ENCODE measurements at places on chromosomes 5 and 9. TPM values are rescaled to one million over a fixed set of nuclear protein-coding genes. Genes with fewer than 3 reads are reported as not detected.

GRCh38 chr5:5195128-5195918 is 55.2 kb downstream of the ADAMTS16 start:
- DNase-seq: no peak

DNA sequence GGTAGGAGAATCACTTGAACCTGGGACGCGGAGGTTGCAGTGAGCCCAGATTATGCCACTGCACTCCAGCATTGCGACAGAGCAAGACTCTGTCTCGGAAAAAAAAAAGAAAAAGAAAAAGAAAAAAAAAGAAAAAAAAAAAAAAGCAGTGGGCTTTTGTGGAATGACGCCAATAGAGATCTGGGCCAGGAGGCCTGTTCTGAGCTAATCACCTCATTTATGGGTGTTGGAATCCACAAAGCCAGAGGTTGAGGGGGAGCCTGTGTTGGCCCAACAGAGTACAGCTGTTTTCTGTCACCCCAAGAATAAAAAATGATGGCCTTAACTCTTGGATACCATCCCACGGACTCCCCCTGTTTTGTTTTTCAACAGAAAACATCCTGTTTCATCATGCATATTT is 18.5 kb downstream of the OSTF1 start:
- no peak for DNase-seq

GRCh38 chr5:146327257-146327870 is 11.3 kb upstream of the POU4F3 start:
- no peak for DNase-seq

DNA sequence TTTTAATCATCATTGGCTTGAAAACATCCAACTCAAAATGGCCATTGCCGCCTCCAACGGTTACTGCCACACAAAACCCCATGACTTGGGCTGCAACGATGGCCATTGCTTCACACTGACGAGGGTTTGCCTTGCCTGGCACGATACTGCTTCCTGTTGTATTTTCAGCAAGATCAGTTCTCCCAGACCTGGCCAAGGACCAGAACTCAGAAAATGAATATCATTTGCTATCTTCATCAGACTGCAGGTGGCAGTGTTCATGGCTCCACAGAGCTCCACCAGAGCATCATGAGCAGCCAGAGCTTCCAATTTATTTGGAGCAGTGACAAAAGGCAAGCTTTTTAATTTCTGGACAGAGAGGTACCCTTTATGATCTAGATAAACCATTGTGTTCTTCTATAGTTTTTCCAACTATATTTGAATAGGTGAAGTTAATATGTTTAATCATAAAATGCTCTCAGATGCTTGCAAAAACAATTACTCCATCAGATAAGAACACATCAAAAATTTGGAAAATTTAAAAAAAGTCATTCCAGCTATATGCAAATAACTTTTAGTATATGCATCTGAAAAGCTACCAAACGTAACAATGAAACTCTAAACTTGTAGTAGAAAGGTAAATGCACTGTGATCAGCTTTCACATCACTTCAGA is 10.4 kb downstream of the AMACR start:
- DNase-seq: peak; percentile 87

- no peak for DNase-seq
These were observed 26.1 kb upstream of the CPEB4 start for GRCh38 chr5:173862047-173862477.

DNA sequence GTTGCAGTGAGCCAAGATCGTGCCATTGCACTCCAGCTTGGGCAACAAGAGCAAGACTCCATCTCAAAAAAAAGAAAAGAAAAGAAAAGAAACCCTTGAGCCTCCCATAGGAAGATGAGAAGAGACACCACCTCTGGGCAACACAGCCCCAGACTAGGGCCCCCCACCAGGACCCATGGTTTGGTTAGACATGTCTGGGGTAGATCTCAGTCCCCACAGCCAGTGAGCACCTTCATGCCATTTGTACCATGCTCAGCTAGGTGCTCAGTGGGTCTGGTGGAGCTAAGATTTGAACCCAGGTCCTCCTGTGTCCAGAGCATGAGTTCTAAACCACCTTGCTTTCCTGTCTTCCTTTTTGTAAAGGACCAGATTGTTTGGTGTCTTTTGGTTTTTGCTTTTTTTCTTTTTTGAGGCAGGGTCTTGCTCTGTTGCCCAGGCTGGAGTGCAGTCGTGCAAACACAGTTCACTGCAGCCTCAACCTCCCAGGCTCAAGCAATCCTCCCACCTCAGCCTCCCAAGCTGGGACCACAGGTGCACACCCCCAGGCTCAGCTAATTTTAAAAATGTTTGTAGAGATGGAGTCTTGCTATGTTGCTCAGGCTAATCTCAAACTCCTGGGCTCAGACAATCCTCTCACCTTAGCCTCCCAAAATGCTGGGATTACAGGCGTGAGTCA is 11.7 kb downstream of the OLFML2A start:
- DNase-seq: no peak

- DNase-seq: no peak
These were observed 187.9 kb upstream of the EGFLAM start for GRCh38 chr5:38070304-38070950.

- DNase-seq: no peak
These were observed 24.6 kb downstream of the KDM4C start for GRCh38 chr9:6782345-6782744.

- DNase-seq: no peak
These were observed 11.3 kb downstream of the TMEM250 start for GRCh38 chr9:136107155-136107952.

DNA sequence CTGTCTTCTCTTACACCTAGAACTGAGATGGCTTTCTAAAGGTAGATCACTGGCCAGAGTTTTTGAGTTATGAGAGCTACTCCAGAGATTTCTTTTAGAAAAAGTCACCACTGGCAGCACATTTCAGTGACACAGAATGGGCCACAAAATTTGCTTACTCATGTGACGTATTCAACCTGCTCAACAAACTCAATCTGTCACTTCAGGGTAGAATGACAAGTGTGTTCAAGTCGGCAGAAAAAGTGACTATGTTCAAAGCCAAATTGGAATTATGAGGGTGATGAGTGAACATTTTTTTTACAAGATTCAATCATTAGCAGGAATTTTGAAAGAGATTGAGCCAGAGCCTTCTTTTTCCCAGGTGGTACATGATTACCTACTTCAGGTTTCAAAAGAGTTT is 46.5 kb downstream of the TAF11L14 start:
- no peak for DNase-seq

- DNase-seq: no peak
These were observed 250.0 kb upstream of the SLC30A5 start for GRCh38 chr5:68843624-68844364.

DNA sequence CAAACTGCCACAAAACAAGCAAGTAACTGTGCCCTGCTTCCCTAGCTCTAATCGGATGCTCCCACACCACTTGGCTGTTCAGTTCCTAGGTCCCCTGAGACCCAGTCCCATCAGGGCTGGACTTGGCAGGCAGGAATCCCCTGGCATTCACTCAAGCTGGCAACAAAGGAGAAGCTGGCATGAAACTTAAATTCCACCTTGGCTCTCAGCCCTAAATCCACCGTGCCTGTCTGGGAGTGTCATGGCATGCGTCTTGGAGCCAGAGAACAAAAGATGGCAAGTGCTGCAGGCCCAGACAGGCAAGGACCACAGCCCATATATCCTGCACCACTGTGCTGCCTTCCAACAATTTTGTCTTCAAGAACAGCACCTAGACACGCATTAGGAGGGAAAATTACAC is 38.2 kb downstream of the ETF1 start:
- peak; percentile 14 for DNase-seq

DNA sequence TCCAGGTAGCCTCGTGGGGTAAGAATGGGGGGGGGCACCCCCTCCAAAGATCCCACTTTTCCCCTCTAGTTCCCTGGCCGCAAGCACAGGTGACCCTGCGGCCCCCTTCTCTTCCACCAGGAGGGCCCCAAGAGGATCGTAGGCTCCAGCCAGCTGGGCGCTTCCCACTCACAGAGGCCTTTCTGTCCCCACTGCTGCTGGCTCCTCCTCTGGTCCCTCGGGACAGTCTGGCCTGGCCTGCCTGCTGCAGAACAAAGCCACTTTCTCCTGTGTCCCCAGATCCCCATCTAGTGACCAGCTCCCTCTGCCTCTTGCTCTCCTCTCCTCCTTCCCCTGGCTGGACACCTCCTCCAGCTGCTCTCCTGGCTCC is 534 bp upstream of the SAPCD2 start:
- no peak for DNase-seq

GRCh38 chr5:2184563-2185540 is 302.1 kb upstream of the IRX4 start:
- no peak for DNase-seq

- DNase-seq: peak; percentile 73
These were observed 5.4 kb downstream of the SRFBP1 start for GRCh38 chr5:121967187-121967586.

GRCh38 chr5:84148651-84149050 is 236.0 kb downstream of the EDIL3 start:
- DNase-seq: no peak

DNA sequence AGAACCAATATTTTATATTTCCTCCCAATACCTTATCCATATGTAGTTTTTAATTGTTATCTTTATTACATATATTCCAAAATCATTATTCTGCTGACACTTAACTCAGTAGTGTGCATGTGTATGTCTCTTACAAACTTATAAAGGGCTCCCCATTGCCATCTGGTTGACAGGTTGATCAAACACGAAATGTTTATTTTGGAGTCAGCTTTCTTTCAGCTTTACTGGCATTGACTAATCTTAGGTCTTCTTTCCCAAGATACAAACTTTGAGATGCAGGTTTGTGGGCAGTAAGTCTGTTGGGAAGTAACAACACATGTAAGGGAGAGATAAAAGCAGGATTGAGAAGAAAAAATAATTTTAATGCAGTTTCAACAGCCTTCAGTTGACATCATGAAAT is 716.0 kb upstream of the CHD1 start:
- DNase-seq: no peak

DNA sequence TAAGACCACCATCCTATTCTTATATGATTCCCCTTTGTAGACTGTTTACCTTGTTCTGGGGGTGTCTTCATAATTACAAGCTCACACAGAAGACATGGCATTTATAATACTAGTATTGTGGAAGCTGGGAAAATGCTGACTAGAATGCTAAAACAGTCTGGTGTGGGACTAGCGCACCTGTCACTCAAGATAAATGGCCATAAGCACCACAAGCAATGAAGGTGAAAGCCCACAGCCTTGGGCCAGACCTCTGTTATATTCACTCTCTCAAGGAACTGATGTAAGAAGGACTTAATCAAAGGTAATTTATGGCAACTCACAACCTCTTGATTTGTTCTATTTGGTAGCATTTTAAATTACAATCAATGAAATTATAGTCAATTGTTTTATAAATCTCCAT is 721.5 kb downstream of the SEMA5A start:
- DNase-seq: no peak

DNA sequence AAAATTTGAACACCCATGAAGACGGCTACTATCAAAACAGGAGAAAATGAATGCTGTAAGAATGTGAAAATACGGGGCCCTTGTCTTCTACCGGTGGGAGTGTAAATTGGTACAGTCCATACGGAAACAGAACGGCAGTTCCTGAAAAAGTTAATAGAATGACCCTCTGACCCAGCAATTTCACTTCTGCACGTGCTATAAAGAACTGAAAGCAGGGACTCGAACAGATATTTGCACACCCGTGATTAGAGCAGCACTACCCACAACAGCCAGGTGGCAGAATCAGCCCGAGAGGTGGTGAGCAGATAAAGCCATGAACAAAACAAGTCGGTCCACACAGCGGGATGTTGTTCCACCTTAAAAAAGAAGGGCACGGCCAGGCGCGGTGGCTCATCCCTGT is 22.6 kb upstream of the SLC12A7 start:
- no peak for DNase-seq

DNA sequence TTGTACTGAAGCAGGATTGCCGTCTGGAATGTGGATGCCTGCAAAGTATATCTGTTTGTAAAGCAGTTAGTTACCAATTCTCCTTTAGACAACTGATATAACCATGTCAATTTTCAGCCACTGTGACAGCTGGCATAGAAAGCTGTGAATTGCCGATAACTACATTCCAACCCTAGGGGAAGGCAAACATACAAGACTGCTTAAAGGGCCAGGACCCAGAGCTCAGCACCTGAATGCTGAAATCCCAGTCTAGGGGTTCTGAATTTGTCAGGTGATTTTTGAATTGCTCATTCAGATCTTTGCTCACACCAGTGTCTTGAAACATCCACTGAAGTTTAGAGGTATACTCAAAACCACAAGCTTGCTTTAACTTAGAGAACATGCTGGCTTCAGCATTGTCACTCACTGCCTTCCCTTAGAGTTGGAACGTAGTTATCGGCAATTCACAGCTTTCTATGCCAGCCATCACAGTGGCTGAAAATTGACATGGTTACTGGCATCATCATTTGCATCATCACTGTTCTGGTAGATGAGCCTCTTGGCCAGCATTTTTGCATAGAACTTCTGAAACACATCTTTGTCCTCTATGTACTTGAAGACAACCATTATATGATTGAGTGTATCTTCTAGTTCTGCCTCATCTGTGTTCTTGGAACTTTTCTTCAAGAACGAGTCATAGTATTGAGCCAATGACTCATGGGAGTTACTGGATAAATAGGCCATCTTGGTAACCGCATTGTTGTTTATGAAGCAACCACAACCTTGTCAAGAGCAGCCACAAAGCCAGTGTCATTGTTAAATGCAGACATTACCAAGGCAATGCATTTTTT is 82.1 kb downstream of the CCDC192 start:
- DNase-seq: no peak

DNA sequence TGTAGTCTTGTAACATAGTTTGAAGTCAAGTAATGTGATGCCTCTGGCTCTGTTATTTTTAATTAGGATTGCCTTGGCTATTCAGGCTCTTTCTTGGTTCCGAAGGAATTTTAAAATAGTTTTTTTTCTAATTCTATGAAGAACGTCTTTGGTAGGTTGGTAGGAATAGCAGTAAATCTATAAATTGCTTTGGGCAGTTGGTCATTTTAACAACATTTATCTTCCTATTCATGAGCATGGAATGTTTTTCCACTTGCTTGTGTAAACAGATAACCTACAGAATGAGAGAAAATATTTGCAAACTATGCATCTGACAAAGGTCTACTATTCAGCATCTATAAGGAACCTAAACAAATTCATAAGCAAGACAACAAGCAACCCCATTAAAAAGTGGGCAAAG is 173.2 kb upstream of the TRPC7 start:
- DNase-seq: no peak

Gene EDIL3
- 28.8 TPM for total RNA-seq

Gene GADD45G
- 0.64 TPM for total RNA-seq

Gene FIBCD1
- not detected for total RNA-seq

Gene QSOX2
- total RNA-seq: 20.9 TPM

Gene ZNF618
- total RNA-seq: 60.6 TPM

Gene KIF4B
- total RNA-seq: 0.44 TPM

Gene RASGRF2
- total RNA-seq: 8.2 TPM

Gene PCDHGB4
- total RNA-seq: 6.5 TPM

All from endothelial cell of umbilical vein (primary cell).